Spinal cord (tissue), 10 donors: ENCODE measurements at places on chromosomes 6 and 20. TPM values are rescaled to one million over a fixed set of nuclear protein-coding genes. Genes with fewer than 3 reads are reported as not detected.

GRCh38 chr20:63293456-63293855 lies 470 bp downstream of the COL20A1 start:
- no peak for DNase-seq

DNA sequence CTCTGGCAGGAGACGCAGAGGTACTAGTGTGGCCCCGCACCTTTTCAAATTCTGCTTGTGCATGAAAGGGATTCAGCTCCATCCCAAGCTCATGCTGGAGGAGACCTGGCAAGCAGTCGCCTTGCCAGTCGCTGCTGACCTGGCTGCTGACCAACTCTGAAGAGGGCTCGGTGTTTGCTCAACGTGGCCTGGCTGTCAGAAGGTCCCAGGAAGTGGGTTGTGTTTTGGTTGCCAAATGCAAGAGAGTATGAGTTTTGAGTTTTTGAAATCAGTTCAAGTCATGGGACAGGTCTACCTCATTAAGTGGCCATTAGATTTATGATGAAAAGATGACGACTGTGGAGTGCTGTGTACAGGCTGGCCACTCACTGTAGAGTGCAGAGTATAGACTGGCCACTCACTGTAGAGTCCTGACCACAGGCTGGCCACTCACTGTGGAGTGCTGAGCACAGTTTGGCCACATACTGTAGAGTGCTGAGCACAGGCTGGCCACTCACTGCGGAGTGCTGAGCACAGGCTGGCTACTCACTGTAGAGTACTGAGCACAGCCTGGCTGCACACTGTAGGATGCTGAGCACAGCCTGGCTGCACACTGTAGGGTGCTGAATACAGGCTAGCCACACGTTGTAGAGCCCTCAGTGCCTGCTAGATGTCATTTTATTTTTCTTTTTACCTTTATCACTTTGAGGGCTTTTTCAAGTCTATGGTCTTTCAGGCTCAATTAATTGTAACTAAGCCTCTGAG lies 193.9 kb downstream of the ZNF217 start:
- no peak for DNase-seq

GRCh38 chr20:41140226-41141133 lies 3.1 kb downstream of the PLCG1 start:
- DNase-seq = no peak

SLC17A1 gene
- polyA plus RNA-seq = not detected
